ENCODE measurements at places on chromosomes 4 and X. TPM values are rescaled to one million over a fixed set of nuclear protein-coding genes. Genes with fewer than 3 reads are reported as not detected.

- DNase-seq = no peak
Measured at GRCh38 chr4:23763559-23763958, 126.3 kb downstream of the PPARGC1A start.

- peak; percentile 33 for DNase-seq
Measured at GRCh38 chr4:102623622-102624021, 122.5 kb downstream of the NFKB1 start.

The APEX2 gene
- polyA plus RNA-seq = 15.0 TPM

The IL3RA gene
- polyA plus RNA-seq = 8.6 TPM

The SHROOM4 gene
- 16.1 TPM for polyA plus RNA-seq

Measured in right renal cortex interstitium (tissue), 3 donors.